Stimulated activated CD8-positive, alpha-beta memory T cell treated with anti-CD3 and anti-CD28 coated beads, Interleukin-4, amount 100 ng/mL, for 1 hour (primary cell): ENCODE measurements at places on chromosomes 6 and 20.
A peak's percentile ranks its signal among the peaks of the same experiment; 100 is the strongest.

DNA sequence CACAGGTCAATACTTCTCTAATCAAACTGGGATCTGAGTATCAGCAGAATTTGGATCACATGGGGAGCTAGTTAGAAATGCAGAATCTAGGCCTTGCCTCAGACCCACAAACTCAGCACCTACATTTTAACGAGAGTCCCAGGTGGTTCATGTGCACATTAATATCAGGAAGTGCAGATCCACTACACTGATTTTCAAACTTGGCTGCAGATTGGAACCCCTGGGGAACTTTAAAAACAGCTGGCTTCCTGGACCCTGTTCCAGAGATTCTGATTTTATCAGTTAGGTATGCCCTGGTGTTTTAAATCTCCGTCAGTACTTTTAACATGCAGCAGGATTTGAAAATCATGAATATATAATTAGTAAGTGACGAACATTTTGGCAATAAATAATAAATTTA is 1.9 kb upstream of the CST8 start:
- no peak for DNase-seq

DNA sequence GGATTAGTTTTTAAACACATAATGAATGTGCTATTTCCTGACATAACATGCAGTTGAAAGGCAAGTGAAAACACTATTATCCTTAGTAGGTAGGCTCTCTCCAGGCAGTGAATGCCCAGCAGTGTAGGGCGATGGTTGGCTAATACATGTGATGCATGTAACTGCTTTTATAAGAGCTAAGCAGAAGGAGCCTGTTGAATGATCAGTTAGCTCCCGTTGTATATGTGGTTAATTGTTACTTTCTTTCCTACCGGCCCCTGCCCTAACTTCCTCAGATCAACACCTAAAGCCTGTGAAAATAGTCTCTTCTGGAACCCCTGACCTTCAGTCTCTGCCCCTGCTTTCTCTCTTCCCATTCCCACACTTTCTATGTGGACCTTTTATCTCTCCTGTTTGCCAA is 10.5 kb downstream of the SOX4 start:
- DNase-seq: no peak

- DNase-seq: no peak
Measured at GRCh38 chr6:298233-299103, 6.2 kb downstream of the DUSP22 start.

DNA sequence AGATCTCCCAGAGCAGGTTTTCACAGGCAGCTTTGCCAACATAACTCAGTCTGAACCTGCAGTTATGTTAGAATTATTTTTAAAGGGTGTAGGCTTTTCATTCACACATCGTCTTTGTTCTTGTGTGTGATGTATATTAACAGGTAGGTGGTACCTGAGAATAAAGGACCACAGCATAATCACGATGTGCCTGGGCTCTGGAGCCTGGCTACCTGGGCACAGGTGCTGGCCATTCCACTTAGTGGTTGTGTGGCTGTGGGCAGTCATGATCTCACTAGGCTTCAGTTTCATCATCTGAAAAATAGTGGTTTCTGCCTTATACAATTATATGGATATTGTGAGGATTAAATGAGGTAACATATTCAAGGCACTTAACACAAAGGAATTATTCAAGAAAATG is 6.4 kb downstream of the CD109 start:
- DNase-seq: no peak

DNA sequence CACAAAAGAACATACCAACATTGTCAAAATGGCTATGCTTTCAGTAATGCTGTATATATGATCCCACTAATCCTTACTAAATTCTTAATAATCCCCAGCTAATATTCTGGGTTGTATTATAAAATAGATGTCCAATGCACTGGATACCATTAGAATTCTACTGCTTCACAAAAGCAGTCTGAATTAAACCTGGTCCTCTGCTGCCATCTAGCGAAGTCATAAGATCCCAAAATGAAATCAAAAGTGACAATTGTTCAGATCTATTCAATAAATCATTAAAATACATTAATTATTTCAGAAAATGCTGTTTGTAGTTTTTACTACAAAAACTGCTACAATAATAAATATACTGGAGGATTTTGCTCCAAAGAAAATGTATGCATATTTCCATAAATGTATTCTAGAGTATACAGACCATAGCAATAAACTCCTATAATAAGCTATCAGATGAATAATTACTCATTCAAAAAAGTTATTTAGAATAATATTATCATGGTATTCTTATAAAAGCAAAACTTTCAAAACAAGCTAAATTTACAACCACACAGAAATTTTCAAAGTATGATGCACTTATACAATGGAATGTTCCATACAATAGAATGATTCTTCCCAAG is 92.6 kb downstream of the RNGTT start:
- peak; percentile 2 for DNase-seq

DNA sequence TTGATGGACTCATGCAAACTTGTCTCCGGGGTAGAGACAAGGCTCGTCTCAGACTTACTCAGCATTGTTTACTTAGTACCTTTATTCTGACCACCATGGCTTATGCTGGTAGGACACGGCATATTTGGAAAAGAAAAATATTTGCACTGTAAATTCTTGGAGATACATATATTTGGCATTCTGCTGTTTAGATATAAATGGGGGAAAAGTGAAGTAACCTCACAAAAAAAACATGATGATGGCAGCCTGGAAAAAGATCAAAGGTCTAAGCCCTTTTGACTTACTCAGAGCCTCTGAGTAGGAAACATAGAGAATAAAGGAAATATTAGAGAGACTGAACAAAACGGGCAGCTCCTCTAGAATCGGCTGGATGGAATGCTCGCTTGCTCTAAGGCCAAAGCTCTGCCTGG is 32.5 kb downstream of the PDE10A start:
- no peak for DNase-seq

GRCh38 chr6:111829998-111830397 is 43.3 kb downstream of the FYN start:
- DNase-seq: no peak

DNA sequence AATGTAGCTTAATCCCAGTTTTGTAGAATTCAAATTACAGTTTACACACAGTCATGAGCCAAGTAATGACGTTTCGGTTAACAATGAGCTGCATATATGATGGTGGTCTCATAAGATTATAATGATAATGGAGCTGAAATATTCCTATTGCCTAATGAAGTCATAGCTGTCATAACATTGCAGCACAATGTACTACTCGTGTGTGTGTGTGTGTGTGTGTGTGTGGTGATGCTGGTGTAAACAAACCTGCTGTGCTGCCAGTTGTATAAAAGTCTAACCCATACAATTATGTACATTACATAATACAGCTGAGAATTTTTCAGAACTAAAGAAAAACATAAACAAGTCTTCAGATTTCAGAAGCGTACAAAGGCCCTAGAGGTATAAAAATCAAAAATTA is 66.7 kb upstream of the ARID1B start:
- DNase-seq: no peak

DNA sequence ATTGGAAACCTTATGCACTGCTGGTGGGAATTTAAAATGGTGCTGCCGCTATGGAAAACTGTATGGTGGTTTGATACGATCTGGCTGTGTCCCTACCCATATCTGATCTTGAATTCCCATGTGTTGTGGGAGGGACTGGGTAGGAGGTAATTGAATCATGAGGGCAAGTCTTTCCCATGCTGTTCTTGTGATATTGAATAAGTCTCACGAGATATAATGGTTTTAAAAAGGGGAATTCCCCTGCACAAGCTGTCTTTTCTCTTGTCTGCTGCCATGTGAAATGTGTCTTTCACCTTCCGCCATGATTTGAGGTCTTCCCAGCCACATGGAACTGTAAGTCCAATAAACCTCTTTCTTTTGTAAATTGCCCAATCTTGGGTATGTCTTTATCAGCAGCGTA is 4.9 kb downstream of the TAP2 start:
- DNase-seq: no peak

DNA sequence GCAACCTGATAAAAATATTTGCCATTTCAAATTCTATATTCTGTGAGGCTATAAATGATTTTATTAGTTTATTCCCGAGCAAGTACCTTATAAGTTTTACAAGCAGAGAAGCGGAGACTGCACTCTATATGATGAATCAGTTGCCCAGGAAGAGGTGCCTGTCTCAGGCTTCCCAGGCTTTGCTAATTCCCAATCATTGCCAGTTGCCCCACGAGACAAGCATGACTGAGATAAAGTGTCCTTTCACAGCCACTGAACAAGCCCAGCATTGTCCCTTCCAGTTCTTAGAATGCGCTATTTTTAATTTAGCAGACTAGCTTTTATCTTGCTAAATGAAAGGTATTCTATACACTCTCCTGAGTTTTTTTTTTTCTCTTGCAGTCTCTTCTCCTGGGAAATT is 260.7 kb downstream of the ALDH8A1 start:
- no peak for DNase-seq

DNA sequence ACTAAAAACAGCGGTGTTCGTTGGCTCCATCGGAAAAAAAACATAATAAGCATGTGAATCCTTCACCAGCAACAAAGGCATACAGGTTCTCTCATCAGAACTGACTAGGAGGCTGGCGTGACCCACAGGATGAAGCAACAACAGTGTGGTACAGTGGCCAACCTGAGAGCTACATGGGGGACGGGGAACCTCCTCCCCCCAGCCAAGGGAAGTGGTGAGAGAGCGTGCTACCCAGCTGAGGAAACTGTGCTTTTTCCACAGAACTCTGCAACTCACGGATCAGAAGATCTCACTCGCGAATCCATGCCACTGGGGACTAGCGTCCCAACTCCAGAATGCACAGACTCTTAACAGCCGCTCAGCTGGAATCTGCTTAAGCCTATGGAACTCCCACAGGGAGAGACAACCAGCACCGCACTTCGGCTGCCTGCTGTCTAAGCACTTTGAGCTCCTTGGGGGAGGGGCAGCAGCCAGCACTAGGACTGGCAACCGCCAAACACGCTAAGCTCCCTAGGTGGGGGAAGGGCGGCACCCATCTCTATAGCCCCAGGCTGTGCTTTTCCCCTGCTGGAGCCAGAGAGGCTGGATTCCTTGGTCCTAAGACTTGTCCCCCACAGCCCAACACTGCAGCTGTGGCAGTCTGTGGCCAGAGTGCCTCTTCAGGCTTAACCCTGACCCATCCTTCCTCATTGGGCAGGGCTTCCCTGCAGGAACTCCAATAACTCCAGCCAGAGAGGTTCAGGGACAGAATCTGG is 538.3 kb upstream of the BTBD3 start:
- DNase-seq: no peak

GRCh38 chr6:169962604-169963469 is 211.4 kb downstream of the ERMARD start:
- DNase-seq: no peak

DNA sequence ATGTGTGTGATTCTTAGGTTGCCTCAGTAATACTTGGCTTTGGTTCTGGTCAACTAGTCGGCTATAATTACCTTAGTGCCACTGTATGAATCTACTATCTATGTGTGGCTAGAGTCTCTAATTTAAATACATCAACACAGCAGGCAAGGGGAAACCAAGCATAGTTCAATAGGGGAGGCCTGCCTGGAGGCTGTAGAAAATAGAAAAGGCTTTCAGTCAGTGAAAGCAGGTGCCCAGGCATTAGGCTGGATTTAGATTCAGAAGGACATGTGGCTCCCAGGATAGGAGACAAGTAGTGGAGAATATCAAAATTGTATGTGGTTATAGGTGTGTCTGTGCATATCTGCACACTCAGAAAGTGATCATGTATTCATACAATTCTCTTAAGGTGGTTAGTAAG is 115.1 kb upstream of the LAMP5 start:
- no peak for DNase-seq

GRCh38 chr6:166785131-166785530 is 158.1 kb upstream of the RPS6KA2 start:
- no peak for DNase-seq

DNA sequence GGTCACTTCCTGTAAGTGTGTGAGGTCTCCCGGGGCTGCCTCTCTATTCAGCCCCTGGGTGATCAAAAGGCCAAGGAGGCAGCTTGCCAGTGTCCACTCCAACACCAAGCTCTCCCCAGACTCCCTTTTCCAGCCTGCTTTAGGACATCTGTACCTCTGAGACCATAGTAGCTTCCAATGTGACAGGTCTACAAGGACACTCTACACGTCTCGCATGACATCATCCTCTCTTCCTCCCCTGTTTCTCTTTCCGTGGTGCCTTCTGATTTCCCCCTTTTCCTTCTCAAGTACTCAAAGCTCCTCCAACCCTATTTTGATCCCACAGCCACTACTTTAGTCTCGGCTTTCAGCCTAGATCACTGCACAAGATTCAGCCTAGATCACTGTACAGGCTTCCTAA is 26.4 kb downstream of the HLA-F start:
- no peak for DNase-seq

DNA sequence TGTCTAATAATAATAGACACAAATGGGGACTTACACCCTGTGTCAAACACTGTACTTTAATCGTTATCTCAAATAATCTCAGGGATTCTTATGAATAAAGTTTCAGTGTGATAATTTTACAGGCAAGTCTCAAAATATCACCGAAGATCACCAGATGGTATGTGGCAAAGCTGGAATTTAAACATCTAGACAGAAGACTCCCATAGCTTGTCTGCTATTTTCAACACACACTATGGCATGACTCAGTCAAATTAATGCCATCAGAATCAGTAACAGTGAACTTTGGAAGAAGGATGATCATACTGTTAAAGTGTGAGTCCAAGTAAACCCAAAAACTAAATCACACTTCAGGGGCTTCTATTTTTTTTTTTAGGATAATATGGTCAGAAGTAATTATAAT is 867.6 kb upstream of the FLRT3 start:
- no peak for DNase-seq

DNA sequence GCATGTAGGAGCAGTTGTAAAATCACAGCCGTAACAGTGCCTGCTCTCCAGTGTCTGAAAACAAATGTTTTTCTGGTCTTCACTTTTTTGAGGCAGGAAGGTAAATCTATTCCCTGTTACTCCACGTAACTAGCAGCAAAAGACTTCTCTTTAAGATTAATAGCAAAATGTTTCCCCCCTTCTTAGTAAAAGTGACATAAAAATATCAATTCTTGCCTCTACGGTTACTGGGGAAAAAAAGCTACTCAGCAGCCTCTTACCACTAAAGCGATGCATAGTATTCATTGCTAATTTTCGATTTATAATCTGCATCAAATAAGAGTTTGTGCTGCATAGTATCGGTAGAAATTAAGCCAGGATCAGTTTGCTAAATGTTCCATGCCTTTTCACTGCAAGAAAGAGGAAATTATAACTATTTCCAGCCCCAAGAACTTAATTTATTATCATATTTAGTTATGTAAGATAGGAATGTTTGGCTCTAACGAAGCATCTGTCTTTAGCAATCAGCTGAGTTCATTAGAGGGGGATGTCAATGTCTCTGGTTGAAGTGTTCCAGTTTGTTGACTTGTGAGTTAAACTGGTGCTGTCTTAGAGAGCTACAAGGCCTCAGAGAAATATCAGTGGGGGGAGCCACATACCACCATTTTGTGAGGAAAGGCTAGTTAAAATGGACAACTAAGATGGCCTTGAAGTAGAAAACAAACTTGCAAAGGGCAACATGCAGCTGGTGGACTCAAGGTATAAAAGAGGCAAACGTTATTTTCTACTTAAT is 617 bp upstream of the TSPYL1 start:
- no peak for DNase-seq

DNA sequence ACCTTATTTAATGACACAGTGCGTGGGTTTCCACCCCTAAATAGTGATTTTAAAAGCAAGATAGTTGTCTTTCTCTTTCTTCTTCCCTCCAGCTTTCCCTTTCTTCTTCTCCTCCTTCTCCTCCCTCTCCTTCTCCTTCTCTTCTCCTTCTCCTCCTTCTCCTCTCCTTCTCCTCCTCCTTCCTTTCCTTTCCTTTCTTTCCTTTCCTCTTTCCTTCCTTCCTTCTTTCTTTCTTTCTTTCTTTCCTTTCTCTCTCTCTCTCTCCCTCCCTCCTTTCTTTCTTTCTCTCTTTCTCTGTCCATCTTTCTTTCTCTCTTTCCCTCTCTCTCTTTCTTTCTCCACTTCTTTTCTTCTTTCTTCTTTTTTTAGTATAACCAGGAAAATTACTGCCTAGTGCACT is 670.6 kb downstream of the GRIK2 start:
- no peak for DNase-seq
